ENCODE measurements at places on chromosomes 2 and 18. TPM values are rescaled to one million over a fixed set of nuclear protein-coding genes. Genes with fewer than 3 reads are reported as not detected.

KCMF1 gene
- total RNA-seq = 80.7 TPM

DOCK10 gene
- 0.76 TPM for total RNA-seq

CPS1 gene
- total RNA-seq = 5.0 TPM

GRCh38 chr2:136129601-136130000 lies 11.7 kb upstream of the CXCR4 start:
- no peaks in the 10 kb centered on the region for H3K27me3 ChIP-seq
- H3K27ac ChIP-seq = no peak overlapping the region
- DNase-seq = no peak
- no peaks in the 10 kb centered on the region for H3K36me3 ChIP-seq

DNA sequence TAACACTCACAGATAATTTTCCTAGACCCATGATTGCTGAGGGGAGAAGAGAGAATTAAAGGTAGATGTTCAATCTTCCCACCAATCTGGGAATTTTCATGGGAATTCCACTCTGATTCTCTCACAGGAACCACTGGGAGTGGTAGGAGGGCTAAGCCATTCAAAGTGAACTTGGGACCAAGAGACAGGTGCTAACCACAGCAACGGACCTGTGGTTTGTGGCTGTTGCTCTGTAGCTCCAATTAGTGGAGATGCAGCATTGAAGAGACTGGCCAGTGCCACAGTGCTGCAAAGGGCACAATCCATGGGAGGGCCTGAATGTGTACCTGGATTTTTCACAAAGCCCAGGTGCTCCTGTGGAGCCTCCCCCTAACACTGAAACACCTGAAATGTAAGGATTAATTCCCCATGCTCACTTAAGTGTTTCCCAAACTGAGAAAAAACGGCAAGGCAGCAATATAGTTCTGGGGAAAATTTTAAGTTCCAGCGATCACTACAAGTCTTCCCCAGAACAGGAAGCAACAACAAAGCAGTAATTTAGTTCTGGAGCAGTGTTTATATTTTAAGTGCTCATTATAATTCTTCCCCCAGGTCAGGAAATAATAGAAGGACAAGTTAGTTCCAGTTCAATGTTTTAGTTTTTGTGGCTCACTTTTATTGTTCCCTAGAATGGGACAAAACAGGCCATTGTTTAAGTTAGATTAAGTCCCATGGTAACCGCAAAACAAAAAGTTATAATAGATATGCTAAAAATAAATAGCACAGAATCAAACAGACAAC lies 1045.8 kb downstream of the CNTNAP5 start:
- H3K4me1 ChIP-seq = no peaks in the 10 kb centered on the region
- no peak overlapping the region for H3K4me3 ChIP-seq
- H3K27ac ChIP-seq = no peak overlapping the region
- no peaks in the 10 kb centered on the region for H3K27me3 ChIP-seq

GRCh38 chr2:56266761-56267414 lies 83.1 kb downstream of the CCDC85A start:
- no peaks in the 10 kb centered on the region for H3K27me3 ChIP-seq
- no peaks in the 10 kb centered on the region for H3K4me1 ChIP-seq
- no peak overlapping the region for H3K27ac ChIP-seq
- no peak overlapping the region for H3K4me3 ChIP-seq

- H3K4me3 ChIP-seq = no peak overlapping the region
- no peaks in the 10 kb centered on the region for H3K36me3 ChIP-seq
- no peaks in the 10 kb centered on the region for H3K27me3 ChIP-seq
- peaks cover 6% of the 10 kb centered on the region for H3K4me1 ChIP-seq
- H3K27ac ChIP-seq = no peak overlapping the region
Observed at GRCh38 chr2:100193291-100193710, 50.9 kb upstream of the AFF3 start.
